Left ventricle myocardium superior (tissue), 1 donor: ENCODE measurements at places on chromosomes 16 and 17.

DNA sequence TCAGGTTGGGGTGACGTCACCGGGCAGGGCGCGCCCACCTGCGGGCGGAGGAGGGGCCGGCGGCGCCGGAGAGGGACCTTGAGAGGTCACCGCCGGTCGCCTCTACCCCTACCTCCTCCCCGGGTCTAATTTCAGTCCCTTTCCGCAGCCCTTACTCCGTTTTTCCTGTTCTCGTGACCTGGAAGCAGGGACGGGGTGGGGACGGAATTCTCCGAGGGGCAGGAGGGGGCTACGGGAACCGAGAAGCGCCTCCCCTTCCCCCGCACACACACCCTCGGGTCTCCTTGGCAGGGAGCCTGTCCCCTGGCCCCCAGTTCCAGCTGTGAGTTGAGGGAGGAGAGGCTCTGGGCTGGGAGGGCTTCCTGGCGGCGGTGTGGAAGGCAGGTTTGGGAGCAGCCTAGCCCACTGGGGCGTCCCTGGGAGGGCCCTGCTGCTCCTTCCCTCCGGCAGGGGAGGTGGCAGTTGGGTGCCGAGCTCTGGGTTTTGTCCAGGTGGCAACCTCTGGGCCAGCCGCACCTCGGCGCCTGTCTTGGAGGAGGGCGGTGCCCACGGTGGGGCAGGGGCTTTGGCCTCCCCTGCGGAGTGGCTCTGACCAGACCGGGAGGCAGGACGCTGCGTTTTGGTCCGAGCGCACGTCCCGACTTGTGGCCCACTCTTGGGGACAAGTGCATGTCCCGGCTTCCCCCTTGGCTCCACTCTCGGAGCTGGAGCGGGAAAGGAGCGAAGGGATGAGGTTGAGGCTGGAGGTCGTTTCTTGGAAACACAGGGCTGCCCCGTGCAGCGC lies 773 bp downstream of the SYNGR3 start:
- DNase-seq = no peak

GRCh38 chr16:1959269-1960039 lies at the start of gene NDUFB10:
Gene NDUFB10, plus strand, starts transcription at chr16:1959538. Its CDS starts 87 bp downstream, at chr16:1959625.
- peak; percentile 98 for DNase-seq

- no peak for DNase-seq
Measured at GRCh38 chr17:18039535-18040260, 490 bp downstream of the GID4 start.

- DNase-seq = no peak
Measured at GRCh38 chr17:72255481-72255880, 134.7 kb downstream of the SOX9 start.

- DNase-seq = peak; percentile 26
Measured at GRCh38 chr16:11399261-11399831, 54.1 kb downstream of the RMI2 start.

- no peak for DNase-seq
Measured at GRCh38 chr17:76189247-76189646, 48.2 kb upstream of the FOXJ1 start.

DNA sequence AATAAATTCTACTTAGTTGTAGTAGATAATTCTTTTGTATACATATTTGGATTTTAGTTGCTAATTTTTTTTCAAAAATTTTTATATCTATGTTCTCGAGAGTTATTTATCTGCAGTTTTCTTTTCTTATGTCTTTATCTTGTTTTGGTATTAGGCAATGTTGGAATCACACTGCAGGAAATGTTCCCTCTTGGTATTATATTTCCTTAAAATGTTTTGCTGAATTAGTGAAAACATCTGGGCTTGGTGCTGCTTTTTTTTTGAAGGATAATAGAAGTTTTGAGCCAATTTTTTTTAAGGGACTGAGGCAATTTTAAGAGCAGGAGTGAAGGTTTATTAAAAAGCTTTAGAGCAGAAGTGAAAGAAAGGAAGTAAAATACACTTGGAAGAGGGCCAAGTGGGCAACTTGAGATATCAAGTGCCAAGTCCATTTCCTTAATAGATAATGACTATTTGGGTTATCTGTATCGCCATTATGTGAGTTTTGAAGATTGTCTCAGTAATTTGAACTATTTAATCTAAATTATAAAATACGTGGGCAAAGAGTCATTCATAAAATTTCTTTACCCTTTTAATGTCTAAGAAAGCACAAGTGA lies 1390.1 kb upstream of the CDH8 start:
- no peak for DNase-seq

DNA sequence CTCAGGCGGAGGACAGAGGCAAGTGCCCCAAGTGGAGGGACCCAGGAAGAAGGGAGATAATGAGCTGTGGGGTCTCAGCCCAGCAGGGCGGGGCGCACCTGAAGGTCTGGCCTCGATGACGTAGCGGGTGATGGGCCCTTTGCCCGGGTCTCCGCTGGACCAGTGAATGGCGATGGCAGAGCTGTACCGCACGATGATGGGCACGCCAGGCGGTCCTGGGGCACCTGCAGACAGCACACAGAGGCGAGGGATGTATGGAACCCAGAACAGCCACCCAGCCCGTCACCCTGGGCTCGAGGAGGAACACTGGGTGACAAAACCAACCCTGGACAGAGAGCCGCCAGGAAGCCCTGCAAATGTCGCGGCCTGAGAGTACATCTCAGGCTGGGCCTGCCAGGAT lies 46.2 kb upstream of the CDC42EP4 start:
- peak; percentile 30 for DNase-seq

GRCh38 chr17:7218166-7218565 lies 1.5 kb downstream of the DLG4 start:
- peak; percentile 57 for DNase-seq

DNA sequence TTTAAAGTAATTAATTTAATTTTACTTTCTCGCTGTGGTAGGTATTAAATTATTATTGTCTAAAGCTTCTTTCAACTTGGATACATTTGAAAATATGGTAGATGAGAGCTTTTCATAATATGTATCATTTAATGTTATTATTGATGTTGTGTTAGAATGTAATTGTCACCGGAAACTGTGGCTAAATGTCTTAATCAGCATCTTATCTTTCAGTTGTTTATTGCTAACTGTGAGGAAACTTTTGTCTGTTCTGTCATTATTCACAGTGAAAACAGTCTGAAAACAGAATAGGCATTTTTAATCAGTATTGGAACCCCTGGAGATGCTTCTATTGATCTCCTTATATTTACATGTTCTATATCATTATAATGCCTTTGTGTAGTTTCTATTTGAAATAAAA lies 120.7 kb downstream of the STXBP4 start:
- DNase-seq = no peak

GRCh38 chr17:71438631-71439146 lies 682.1 kb upstream of the SOX9 start:
- no peak for DNase-seq

DNA sequence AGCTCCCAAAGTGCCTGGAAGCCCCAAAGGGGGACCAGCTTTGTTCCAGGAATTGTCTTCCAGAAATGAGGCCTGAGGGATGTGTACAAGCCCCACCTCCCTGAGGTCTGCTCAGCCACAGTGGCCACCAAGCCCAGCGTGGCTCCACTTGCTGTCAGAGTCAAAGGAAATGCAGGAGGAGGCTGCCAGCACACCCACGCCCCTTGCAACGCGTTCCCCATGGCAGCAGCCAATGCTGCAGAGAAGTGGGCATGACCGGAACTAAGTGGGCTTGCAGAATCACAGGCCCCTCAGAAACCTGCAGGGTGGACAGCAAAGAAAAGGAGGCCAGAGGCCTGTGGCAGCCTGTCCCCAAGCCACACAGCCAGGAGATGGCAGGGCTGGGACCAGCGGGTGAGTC lies 320.8 kb downstream of the FOXL1 start:
- no peak for DNase-seq

GRCh38 chr17:42494673-42495072 lies 36.0 kb downstream of the ATP6V0A1 start:
- no peak for DNase-seq

- no peak for DNase-seq
Measured at GRCh38 chr16:57192146-57192545, 6.0 kb downstream of the RSPRY1 start.

GRCh38 chr16:50612849-50613198 lies 64.6 kb downstream of the NKD1 start:
- no peak for DNase-seq

DNA sequence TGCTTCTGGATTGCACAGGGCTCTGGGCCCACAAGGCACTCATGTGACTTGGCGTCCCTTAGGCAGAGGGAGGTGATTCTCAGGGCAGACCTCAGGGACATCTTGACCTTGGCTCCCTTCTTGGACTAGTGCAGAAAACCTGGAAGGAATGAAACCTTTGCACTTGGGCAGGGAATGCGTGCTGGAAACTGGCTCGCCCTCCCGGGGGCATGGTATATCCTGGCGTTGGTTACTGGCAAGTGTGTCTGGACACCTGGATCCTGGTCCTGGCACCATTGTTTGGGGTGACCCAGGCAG lies 63.5 kb upstream of the LGALS9 start:
- DNase-seq = no peak

DNA sequence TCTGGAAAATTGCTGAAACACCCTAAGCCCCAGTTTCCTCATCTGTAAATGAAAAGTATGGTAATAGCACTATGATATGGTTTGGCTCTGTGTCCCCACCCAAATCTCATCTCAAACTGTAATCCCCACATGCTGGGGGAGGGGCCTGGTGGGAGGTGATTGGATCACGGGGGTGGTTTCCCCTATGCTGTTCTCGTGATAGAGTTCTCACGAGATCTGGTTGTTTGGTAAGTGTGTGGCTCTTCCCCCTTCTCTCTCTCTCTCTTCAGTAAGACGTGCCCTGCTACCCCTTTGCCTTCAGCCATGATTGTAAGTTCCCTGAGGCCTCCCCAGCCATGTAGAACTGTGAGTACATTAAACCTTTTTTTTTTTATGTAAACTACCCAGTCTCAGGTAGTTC lies 490.7 kb downstream of the TMEM114 start:
- no peak for DNase-seq

DNA sequence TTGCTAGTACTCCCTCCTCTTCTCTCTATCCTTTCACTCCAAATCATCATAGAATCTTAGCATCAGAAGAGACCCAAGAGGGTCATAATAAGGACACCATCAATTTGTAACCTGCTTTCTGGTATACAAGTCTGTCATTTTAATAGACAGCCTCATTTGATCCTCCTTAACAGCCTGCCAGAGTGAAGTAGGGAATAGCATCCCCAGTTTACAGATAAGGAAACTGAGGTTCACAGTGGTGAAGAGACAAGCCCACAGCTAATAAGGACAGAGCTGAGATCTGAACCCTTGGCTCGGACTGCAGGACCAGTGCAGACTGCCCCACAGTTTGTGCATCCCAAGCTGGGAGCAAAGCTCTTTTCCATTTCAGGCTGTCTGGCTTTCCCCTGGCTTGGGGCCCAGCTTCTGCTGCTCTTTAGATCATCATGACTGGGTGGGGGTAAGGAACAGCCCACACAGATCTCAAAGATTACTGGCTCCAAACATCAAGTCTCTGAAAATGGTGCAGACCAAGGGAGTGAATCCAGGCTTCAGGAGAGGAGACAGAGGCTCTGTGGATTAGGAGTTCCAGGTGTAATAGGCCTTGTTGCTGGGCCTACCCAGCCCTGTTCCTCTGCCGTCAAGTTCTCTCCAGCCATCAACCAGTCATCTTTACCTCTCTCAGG lies 10.3 kb upstream of the IGFBP4 start:
- peak; percentile 52 for DNase-seq

DNA sequence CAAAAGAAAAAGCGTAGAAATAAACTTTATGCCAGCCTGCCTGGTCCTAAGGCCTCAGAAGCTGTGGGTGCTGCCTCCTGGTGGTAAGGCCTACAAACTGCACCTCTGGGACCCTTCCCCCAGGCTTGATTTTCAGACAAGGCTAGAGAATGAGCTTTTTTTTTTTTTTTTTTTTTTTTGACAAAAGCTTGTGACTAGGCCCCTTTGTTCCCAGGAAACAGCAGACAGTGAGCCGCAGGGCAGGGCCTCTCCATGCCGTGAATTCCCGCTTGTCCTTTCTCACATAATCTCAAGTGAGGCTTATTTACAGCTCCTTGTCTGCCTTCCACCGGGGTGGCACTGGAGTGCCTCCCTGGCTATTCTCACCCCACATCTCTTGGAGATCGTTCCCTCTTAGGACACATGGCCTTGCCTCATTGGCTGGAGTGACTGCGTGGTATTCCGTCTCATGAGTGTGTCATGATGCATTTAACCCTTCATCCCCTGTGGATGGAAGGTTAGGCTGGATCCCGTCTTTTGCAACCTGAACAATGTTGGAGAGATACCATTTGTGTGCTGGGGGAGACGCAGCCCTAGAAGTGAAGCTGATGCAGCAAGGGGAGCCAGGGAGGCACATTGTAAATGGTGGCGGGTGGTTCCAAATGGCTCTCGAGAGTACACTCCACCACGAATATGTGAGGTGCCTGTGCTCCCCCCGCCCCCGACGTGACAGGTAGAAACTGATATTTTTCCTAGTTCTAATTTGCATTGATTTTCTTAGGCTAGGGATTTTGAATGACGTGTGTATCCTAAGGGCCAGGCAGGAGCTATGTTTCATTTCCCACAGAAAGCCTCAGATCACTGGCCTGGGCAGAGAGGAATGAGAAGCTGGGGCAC lies 49.6 kb downstream of the USP22 start:
- peak; percentile 62 for DNase-seq

- DNase-seq = no peak
Measured at GRCh38 chr16:64878940-64879339, 242.9 kb downstream of the CDH11 start.

- no peak for DNase-seq
Measured at GRCh38 chr16:56547120-56547948, 17.5 kb upstream of the MT4 start.

DNA sequence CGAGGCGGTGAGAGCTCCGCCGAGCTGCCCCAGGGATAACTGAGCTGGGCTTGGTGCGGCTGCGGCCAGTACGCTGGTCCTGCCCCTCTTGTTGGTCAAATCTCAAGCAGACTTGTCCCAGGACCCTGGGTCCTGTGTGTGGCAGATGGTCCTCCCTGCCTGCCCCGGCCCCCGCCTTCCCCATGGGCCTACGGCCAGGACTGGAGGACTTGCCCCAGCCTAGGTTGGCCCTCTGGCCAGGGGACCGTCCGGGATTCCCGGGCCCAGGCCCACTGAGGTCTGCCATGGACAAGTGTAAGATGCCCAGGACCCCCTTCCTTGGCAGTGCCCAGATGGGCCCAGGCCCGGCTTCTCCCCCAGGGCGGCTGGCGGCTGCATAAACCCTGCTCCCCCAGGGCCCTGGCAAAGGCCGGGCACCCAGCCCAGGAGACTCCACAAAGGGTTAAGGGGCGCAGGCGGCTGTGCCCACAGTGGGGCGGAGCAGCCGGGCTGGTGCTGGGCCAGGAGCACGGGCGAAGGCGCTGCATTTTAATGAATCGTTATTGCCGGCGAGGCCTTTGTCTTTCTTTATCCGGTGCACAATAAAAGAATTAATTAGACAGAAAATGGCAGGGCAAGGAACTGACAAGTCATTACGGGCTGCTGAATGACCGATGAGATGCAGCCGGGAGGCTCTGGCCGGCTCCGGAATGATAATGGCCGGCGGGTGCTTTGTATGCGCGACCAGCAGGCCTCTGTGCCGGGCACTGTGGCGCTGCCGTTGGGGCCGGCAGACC lies 9.1 kb downstream of the SOX8 start:
- DNase-seq = no peak

DNA sequence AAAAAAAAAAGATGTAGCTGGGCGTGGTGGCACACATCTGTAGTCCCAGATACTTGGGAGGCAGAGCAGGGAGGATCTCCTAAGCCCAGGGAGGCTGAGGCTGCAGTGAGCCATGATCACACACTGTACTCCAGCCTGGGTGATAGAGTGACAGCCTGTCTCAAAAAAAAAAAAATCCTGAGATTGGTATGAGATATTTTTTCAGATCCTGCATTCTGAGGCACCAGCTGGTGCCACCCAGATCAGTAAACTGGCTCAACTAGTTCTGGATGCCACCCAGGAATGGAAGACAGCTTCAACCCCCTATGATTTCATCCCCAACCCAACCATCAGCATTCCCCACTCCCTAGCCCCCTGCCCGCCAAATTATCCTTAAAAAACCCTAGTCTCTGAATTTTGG lies 7.1 kb upstream of the GJC1 start:
- DNase-seq = no peak

- no peak for DNase-seq
Measured at GRCh38 chr16:61500851-61501250, 535.4 kb downstream of the CDH8 start.
